DMS53 (cell line): ENCODE measurements at places on chromosomes 16 and 17.

GRCh38 chr17:10033449-10033848 is 128.4 kb upstream of the RCVRN start:
- no peak for DNase-seq

GRCh38 chr16:17259751-17260270 is 210.9 kb downstream of the XYLT1 start:
- DNase-seq: no peak

GRCh38 chr17:16443511-16444257 is 28.3 kb downstream of the TRPV2 start:
- DNase-seq: peak; percentile 46

- DNase-seq: no peak
Observed at GRCh38 chr17:49393491-49394255, 21.0 kb downstream of the PHB1 start.

DNA sequence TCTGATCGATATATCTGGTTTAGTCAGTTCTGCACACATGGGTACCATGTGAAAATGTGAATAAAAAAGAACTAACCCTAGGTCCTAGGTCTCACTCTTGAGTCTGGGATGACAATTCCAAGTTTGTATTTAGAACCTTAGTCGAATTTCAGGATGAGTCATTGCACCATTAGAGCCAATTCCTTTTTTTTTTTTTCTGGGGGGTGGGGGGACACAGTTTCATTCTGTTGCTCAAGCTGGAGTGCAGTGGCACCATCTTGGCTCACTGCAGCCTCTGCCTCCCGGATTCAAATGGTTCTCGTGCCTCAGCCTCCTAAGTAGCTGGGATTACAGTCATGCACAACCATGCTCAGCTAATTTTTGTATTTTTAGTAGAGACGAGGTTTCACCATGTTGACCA is 41.6 kb downstream of the SPAG9 start:
- DNase-seq: no peak

- DNase-seq: no peak
Observed at GRCh38 chr16:17557480-17557879, 86.7 kb upstream of the XYLT1 start.

DNA sequence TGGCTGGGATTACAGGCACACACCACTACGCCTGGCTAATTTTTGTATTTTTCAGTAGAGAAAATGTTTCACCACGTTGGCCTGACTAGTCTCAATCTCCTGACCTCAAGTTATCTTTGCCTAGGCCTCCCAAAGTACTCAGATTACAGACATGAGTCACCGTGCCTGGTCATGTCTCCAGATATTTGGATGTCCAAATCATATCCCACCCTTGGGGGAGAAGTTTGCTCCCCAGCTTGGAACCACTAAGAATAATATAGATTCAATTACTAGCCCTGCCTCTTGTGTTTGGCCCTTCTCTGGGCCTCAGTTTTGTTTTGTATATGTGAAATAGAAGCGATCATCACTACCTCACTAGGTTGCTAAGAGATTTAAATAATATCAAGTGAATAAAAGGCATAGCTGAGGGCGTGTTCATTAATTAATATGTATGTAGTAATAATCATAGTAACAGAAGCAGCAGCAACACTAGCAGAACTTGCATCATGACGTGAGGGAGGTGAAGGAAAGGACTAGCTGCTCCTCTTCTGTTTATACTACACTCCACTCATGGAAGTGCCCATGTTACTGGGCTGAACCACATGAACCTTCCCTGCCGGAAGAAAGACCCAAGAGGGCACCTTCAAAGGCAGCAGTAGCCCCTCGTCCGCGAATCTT is 253.6 kb upstream of the XYLT1 start:
- DNase-seq: no peak

DNA sequence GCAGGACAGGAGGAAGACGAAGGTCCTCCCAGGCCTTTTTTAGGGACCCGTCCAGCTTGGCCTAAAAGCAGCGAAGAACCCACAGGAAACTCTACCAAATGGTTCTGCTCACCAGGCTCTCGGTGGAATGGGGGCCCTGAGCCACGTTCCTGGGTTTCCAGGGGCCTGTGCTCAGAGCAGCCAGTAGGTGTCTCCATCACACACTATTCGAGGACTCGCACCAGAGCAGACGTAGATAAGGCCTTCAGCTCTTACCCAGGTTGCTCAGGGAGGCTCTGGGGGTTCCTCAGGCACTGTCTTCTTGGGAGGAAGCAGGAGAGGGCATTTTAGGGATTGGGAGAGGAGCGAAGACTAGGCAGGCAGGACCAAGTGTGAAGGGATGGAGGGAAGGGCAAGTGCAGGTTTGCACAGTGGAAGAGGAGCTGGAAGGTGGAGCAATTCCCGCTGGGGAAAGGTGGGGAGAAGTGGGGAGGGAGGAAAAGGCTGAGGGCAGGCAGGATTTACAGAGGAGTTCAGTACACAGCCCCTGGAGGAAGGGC is 157.1 kb downstream of the RGS9 start:
- peak; percentile 80 for DNase-seq

DNA sequence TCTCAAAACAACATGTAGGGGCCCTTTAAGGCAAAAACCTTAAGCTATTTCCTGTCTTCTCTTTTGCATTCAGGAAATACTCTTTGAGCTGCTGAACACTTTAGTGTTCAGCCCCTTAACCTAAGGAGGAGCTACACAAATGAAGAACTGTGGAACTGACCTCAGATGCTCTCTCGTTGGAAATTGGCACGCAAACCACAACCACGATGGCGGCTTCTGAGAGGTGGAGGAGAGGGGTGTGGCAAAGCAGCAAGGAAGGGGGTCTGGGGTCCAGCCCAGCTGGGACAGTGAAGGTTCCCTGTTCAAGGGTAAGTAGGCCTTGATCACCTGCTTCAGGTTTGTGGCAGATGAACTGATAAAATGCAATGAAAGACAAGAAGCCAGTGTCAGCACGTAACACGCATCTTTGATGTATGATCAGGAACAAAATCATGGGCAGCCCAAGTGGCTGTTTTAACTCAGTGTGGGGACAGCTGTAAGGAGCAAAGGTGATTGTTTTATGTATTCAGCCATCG is 291.6 kb upstream of the TNRC6C start:
- DNase-seq: no peak
